ENCODE measurements at places on chromosomes 2 and 18.
A peak's percentile ranks its signal among the peaks of the same experiment; 100 is the strongest.

- DNase-seq: no peak
These were observed 108.6 kb downstream of the APOB start for GRCh38 chr2:20935168-20935775.

GRCh38 chr2:238169048-238169707 is 10.4 kb downstream of the ERFE start:
- no peak for DNase-seq

DNA sequence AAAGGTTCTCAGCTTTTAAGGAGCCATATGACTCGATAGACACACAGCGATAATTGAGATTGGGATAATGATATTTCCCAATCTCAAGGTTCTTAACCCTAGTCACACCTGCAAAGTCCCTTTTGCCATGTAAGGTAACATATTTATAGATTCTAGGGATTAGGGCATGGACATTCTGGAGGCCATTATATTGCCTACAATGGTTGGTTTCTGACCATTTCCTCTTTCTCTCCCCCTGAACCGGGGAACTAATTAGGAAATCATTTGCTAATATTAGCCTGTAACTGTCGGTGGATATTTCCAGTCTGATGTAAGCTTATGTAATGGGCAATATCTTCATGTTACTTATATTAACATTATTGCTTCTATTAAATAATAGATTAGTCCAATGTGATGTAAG is 40.8 kb upstream of the ARHGAP15 start:
- no peak for DNase-seq

- no peak for DNase-seq
These were observed 19.3 kb downstream of the OXER1 start for GRCh38 chr2:42744545-42745082.

DNA sequence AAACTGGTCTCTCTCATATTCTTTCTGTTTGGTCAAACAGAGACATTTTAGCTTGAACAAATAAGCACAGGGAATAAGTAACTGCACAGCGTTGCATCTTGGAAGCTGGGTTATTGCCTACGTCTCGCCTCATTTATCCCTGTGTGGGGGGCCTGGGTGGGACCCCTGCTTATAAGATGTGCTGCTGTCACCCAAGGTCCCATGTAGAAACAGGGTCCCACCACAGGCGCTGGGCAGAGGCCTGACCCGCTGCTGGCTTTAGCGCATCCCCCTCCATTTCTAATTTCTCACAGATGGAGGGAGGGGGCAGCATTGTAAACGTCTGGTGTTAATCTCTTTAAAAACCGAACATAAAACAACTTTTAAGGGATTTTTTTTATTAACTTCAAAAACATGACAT is 207.8 kb downstream of the HDAC4 start:
- DNase-seq: no peak

- no peak for DNase-seq
These were observed 27.5 kb downstream of the ABCA12 start for GRCh38 chr2:215110918-215111317.

GRCh38 chr2:218129458-218130135 is 3.8 kb downstream of the CXCR2 start:
- no peak for DNase-seq

DNA sequence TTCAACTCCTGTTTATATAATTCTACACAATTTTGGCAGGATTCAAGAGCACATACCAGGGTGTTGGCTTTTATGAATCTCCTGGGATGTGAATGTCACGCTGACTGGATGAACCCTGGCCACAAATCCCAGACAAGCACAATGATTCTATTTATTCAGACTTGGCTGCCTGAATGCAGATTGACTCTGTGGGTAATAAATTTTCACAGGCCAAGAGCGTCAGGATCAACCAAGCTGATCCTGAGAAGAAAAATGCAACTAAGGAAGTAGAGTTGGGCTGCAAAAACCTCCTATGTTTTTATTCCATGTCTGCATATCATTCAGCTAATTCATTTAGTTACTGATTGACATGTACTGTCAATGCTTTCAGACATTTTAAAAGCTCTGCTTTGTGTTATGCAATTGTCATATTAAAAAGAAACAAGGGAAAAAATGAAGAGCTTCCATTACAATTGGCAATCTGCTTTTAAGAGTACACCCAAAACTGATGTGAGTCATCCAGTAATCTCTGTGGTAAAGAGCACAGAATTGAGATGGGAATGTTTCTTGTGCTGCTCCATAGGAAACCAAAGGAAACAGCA is 173.0 kb upstream of the REV1 start:
- peak; percentile 25 for DNase-seq

DNA sequence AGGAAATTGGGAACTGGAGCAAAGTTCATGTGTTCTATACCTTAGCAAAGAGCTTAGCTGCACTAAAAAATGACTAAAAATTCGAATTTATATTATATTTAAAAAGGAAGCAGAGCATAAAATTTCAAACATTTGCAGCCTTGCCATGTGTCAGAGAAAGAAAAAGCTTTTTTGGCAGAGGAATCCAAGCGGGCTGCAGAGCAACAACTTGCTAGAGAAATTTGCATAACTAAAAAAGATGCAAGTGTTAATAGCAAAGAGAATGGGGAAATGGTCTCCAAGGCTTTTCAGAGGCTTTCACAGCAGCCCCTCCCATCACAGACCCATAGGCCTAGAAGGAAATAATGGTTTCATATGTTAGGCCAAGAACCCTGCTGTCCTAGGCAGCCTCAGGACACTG is 1315.9 kb downstream of the DSC3 start:
- DNase-seq: no peak

- no peak for DNase-seq
These were observed 639.8 kb upstream of the ZEB2 start for GRCh38 chr2:145159676-145160075.

DNA sequence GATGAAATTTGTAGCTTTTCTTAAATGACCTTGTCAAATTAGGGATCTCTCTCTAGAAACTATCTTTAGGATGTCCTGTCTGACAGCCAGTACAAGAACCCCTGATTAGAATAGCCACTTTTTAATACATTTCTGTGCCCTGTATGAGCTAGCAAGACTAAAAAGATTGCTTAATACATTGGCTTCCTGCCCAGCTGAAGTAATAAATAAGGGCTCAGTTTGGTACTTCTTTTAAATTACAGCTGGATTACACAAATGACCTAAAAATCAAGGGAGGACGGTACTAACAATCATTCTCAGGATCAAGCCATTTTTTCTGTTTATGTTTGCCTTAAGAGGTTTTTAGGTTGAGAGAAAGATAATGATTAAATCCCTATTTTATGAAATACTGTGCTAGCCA is 11.6 kb upstream of the OLA1 start:
- no peak for DNase-seq

- no peak for DNase-seq
These were observed 109.0 kb upstream of the BZW1 start for GRCh38 chr2:200702646-200703118.

GRCh38 chr2:164642946-164643555 is 21.8 kb upstream of the GRB14 start:
- DNase-seq: no peak

DNA sequence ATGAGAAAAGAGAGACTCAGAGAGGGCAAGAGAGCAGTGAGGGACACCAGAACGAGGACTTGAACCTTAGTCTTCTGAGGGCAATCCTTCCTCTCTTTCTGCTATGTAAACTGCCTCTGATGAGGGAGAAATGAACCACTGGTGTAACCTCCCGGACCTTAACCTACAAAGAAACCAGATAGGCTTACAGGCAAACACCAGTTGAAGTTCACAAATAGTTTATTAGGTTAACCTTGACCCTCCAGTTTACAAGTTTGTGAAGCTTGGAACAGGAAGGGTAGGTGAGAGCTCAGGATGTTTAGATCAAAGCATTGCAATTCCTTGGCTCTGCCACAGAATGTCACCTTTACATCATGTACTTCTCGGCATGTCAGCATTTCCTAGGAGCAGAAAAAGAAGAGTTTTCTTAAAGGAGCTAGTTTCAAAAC is 486.4 kb upstream of the SPRED2 start:
- DNase-seq: no peak

DNA sequence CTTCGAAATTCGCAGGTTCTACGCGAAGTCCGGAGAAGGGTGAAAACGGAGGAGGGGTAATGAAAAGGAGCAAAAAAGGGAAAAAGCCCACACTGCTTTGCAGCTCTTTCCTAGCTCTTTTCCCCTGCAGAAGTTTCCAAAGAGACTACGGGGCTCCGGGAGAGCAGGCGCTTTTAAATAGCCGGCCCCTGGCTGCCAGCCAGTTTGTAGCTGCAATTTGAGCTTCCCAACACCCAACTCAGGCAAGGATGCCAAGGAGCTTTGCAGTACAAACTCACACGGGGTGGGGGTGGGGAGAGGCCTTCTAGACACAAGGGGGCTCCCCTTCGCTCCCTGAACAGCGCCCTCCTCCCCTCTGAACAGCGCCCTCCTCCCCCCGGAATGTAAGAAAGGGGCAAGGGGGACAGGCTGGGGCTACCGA is at the start of gene IGFBP5:
TSS of gene IGFBP5 (minus strand) at position 149 of the 421 bp plus-strand sequence. CDS start 774 bp downstream, outside the sequence.
- DNase-seq: peak; percentile 83

DNA sequence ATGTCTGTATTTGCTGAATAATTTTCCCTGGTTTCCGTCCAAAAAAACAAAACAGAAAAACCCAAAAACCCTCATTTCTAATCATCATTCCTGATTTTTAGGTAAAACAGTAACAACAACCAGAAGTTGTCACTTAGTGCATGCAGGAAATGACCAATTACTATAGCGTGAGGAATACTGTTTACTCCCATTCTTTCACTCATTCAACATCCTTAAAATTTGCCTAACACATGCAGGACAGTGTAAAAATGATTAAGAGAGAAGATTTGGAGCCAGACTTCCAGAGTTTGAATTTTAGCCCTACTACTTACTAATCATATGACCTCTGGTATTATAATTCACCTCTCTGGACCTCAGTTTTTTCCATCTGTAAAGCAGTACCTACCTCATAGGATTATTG is 83.1 kb downstream of the FIGN start:
- no peak for DNase-seq

- no peak for DNase-seq
These were observed 28.0 kb downstream of the ADI1 start for GRCh38 chr2:3491306-3491705.

DNA sequence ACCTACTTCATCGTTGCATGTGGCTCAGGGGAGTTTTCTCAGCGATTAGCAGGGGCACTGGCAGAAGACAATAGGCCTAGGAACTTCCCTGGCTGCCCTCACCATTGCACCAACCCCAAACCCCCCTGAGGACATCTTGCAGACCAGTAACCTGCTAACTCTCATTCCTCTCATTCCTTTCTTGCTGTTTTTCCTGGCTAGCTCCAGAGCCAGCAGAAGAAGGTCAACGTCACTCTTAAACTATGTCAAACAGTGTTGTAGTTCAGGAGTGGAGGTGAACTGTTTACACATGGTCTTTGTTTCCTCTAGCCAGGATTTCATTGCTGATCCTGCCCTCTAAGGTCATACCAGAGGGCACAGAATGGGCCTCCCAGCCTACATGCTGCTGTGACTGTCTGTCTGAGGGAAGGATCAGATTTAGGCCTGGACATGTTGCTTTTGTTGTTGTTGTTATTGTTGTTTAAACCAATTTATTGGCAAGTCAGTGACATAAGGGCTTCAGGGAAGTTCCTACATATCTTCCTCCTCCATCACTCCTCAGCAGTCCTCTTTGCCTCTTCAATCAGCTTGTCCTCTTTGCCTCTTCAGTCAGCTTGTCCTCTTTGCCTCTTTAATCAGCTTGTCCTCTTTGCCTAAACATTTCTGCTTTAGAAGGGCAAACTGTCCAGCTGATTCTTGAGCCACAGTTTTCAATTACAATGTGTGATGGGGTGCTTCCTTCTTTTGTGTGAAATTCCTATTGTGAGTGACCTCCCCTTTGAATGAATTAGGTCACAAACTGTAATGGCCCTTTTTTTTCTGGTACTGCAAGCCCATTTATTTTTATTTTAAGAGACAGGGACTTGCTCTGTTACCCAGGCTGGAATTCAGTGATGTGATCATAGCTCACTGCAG is 471.9 kb upstream of the TNP1 start:
- DNase-seq: no peak

- no peak for DNase-seq
These were observed 13.5 kb downstream of the SPOPL start for GRCh38 chr2:138515092-138515491.

DNA sequence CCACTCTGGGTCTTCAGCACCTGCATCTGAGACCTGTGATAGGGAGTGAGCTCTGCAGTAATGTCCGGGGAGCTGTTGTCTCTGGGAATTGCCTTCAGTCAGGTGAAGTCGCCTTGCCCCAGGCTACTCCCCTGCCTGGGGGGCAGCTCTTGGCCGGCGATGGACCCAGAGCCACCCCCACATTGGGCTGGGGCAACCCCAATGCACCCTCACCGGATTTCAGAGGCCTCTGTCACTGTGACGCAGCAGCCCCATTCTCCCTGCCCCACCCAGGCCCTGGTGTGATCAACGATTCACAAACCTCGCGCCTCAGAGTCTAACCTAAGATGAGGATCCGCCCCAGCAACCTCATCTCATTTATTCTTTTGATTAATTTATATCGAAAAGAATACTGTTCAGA is 303.6 kb downstream of the NDUFA10 start:
- no peak for DNase-seq

- no peak for DNase-seq
These were observed 86.2 kb downstream of the BCL2 start for GRCh38 chr18:63233334-63233733.

- no peak for DNase-seq
These were observed 650 bp downstream of the ORMDL1 start for GRCh38 chr2:189783451-189783926.

GRCh38 chr2:167607211-167607610 is 640.2 kb downstream of the STK39 start:
- no peak for DNase-seq

- no peak for DNase-seq
These were observed 101.8 kb upstream of the MYO3B start for GRCh38 chr2:170076189-170076588.

Data from NCI-H1092 (cell line).